ENCODE measurements at places on chromosomes 12 and 14.

DNA sequence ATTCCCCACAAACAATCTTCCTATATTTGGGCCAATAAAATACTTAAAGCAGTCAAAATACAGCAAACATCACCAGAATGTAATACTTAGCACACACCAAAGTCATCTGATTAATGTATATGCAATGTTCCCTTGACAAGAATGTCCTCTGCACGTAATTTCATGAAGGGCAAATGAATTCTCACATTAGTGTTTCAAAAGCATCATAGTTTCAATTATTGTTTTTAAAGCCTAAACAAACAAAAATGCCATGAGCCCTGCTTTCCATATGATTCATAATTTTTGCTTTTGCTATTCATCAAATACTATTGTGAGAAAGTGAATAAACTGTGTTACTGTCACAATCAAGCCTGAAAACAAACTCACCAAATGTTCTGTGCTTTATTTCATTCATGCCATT is 156.0 kb downstream of the EPS8 start:
- no peak for DNase-seq

DNA sequence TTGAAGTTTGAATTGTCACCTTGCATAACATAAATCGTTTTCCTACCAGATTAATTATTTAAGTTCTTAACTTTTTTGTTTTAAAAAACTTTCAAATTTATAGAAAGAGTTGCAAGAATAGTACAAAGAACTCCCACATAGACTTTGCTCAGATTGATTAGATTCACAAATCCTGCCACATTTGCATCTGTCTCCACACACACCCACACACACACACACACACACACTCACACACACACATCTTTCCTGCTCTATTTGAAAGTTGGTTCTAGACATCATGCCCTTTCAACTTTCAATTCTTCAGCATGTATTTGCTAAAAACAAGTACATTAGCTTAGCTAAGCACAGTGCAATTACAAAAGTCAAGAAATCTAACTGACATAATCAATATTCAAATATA is 184.0 kb downstream of the ITPR2 start:
- no peak for DNase-seq

DNA sequence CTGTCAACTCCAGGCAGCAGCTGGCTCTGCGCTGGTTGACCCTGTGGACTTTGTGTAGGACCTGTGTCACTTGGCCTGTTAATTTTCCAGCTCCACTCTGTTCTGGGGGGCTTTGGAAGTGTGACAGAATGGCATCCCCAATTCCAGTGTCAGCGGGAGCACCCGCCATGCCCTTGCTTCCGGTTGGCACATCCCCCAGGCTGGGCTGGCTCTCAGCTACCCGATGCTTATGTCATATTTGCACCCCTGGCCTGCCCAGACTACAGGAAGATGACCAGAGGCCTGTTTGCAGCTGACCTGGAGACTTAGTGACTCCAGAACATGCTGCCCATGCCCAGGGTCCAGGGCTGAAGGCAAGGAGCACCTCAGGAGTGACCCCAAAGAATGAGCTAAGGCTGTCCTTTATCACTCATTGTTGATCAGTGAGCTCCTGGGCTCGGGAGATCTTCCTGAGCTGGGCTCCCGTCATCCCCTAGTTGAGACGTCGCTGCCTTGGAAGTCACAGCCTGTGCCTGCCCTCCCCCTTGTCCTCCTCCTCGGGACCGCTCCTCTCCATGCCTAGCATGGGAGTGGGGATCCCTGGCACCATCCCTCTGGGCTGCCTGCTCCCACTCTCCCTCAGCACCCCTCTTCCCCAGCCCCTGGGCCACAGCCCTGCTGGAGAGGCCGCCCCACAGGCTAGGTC is 163.4 kb upstream of the RTL1 start:
- no peak for DNase-seq

DNA sequence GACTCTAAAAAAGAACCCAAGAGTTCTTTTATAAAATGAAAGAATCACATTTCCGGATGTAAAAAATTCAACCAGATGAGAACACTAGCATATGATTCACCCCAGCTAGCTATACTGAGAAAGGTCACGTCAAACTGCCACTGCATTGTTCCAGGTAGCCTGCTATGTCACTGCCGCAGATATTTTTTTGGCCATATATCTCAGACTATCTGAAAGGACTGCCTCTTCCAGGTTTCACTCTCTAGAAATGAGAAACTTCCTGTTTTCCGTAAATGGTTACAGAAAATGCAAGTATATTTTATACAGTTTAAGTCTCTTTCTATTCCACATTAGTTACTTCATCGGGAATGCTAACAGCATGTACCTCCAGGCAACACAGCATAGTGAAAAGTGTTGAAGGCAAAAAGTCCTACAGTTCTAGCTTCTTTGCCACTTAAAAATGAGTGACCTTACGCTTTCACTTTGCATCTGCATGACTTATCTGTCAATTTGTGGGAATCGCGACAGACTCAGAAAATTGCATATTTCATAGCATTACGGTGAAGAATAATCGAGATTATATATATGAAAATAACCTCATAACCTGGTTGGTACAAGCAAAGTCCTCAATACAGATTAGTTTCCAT is 105.2 kb downstream of the MED13L start:
- DNase-seq: no peak

DNA sequence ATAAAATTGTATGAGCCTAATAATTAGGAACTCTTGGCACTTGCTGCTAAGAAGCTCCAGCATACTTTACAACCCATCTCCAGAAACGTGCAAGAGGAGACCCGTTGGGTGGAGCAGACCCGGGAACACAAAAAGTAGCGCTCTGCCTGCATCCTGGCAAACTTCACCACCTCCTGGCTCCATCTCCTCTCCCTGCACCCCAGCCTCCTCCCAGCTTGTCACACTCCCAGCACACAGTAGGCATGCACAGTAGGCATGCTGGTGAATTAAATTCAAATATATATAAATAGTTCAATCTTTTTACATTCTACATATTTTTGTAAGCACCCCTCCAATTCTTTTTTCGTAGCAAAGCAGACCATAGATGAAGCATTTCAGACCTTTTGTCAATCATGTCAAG is 1.2 kb downstream of the VSIG10 start:
- no peak for DNase-seq

DNA sequence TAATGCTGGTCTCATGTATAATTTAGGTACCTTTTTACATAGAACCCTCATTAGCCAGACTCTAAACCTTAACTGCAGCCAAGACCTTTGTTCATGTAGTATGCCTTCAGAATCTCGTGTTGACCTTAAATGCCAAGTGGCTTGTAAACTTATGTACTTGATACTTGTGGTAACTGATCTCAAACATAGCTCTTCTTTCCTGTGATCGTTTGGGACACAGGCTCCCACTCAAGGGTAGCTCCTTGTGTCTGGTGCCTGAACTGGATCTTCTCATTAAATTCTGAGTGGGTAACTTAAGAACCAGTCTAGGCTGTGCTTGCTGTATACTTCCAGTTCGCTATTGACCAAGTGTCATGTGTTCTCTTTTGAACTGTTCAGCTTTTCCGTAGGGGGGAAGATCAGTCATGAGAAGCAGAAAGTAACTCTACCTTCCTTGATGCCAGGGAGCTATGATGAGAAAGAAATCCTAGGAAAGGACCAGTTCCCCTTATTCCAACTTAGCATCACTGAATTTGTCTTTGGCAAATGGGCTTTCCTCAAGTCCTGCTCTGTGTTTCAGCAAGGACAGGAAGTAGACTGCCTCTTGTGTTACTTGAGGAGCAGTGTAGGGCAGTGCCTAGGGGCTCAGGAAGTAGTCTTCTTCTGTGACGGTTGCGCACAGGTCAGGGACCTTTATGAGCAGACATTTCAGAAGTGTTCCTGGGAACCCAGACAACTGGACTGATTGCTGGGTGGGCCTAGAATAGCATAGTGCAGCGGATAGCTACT is 2.5 kb downstream of the LGALS3 start:
- no peak for DNase-seq

DNA sequence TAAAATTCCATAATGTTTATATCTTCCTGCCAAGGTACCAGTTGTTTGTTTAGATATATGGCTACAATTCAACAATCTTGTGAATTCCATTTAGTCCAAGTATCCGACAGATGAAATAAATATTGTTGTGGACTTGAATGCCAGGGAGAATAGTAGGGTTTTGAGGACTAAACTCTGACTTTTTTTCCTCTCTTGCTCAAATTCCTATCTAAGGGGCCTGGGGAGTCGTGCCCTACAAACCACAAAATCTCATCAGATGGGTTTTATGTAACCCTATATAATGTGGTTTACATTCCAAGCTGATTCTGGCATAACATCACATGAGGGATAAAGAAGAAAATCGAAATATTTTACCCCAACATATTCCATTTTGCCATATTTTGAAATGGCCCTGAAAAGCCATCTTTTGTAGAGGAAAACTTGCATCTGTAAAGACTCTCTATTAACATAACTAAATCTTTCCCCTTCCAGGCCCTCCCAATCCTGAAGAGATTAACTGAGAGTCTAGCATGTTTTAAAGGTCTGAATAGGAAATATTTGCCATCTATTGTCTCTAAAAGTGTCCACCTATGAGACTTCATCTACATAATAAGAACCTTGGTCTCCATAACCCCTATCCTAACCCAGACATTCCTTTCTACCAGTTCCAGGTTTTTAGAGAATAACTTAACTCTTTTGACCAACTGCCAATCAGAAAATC is 184.7 kb upstream of the KITLG start:
- DNase-seq: no peak

DNA sequence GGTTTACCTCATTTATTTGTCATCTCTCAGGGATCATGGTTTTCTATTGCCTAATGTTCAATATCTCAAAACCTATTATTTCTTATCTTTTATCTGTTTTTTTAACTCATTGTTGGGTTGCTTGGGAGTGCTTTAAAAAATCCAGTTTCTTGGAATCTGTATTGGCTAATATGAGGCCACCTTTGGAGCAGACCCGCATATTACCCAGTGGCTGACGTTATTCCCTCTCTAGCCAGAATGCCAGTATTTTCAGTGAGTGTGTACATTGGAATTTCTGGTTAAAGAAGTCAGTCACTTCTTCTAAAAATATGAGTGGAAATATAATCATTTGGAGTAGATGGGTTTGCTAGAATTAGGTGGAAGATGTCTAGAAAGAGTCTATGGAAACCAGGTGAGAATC is 38.3 kb downstream of the PRMT8 start:
- no peak for DNase-seq

GRCh38 chr14:100641274-100641860 is 54.1 kb upstream of the BEGAIN start:
- DNase-seq: no peak

DNA sequence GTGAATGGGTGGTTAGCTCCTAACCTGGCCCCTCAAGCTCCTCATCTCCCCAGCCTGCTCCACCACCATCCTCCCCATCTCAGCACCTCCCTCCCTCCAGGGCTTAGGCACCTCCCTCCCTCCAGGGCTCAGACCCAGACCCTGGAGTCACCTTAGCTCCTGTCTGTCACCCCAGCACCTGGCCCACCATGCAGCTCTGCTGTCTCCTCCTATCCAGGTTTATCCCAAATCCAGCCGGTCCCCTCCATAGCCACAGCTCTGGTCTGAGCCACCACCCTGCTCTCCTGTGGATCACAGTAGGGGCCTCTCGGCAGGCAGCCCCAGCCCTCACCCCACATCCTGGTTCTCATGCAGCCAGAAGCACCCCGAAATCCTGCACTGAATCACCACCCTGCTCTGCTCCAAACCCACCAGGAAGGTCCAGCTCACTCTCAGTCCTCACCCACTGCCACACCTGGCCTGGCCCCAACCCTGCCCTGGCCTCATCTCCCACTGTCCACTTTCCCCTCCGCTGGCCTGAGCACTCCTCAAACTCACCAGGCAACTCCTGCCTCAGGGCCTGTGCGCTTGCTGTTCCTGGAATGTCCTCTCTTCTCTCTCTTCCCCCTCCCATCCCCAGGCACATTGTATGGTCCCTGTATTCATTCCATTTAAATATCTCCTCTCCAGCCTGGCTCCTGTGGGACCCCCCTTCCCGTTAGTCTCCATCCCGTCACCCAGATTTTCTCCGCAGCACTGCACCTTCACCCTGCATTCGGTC is 62.6 kb downstream of the DIO3 start:
- DNase-seq: no peak

- DNase-seq: no peak
These were observed 92.5 kb downstream of the SSPN start for GRCh38 chr12:26287671-26288381.

DNA sequence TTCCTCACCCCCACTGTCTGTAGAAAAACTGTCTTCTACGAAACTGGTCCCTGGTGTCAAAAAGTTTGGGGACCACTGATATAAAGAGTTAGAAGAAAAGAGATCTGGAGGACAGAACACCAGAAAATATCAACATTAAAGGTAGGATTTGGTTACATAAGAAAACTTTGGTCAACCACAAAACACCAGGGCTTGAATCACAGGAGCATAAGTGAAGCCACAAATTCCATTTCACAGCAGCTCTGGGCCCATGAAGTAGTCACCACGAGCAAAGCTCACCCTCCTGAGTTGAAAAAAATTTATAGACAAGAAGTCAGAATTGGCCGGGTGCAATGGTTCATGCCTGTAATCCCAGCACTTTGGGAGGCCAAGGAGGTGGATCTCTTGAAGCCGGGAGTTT is 19.4 kb downstream of the RALGAPA1 start:
- DNase-seq: no peak

- DNase-seq: no peak
These were observed 1722.1 kb upstream of the SEL1L start for GRCh38 chr14:83255727-83256090.

- DNase-seq: no peak
These were observed 169.5 kb upstream of the FOXN3 start for GRCh38 chr14:89586258-89587135.

DNA sequence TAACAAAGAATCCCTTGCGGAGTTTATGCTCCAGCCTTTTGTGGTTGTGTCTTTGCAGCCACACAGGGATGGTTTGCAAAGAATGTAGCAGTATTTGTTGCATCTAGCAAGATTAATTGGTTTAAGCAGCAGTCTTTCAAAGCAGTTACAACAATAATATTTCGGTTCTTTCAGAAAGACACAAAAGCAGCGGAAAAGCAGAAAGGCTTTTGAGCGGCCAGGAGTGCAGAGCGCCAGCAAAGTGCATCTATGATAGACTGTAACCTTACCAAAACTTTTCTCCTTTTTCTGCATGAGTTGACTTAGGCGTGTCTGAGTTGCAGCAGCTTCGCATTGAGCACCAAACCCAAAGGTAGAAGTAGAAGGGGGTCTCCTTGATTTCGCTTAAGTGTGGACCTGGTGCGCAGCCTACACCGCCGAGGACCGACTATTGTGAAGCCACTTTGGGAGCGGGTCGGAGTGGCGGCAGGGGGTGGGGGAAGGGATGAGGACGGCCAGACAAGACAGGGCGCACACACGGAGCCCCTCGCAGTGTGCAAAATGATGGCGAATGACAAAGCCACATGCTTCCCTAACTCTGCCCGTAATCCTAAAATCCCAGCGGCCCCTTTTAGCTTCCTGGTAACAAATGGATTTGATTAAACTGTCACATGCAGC is 1.2 kb downstream of the LMO3 start:
- no peak for DNase-seq

GRCh38 chr12:120870415-120870814 is 33.7 kb downstream of the SPPL3 start:
- no peak for DNase-seq

Data from activated CD4-positive, alpha-beta T cell treated with anti-CD3 and anti-CD28 coated beads, Interleukin-2, amount 50 U/mL, for 1 hour (primary cell).